AG09309 (cell line): ENCODE measurements at places on chromosomes 11 and 22.

DNA sequence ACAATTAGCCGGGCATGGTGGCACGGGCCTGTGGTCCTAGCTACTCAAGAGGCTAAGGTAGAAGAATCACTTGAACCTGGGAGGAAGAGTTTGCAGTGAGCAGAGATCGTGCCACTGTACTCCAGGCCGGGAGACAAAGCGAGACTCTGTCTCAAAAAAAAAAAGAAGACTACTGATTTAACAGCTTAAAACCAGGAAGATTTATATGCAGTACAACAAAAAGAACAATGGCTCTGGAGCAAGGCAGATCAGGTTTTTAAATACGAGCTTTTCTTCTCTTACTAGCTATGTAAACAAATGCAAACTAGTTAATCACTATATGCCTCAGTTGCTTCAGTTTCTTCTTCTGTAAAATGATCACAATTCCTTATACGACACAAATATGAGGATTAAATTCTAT, 6.9 kb downstream of the FAM168A start:
- DNase-seq, result no peak

DNA sequence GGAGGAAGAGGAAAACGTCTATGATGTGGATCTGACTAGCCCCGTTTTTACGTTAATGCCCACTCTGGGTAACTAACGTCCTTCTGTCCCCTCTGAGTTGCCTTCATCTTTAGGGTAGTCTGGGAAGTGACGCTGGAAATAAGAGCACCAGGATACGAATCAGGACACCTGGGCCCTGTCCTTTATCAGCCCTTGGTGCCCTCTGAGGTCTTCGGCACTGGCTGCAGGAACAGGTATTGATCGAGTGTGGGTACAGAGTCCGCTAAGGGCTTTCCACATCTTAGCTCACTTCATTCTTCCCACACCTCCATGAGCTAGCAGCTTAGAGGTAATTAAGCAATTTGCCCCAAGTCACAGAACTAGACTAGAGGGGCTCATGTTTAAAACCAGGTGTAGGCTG, 223.8 kb downstream of the DBX1 start:
- no peak for DNase-seq

DNA sequence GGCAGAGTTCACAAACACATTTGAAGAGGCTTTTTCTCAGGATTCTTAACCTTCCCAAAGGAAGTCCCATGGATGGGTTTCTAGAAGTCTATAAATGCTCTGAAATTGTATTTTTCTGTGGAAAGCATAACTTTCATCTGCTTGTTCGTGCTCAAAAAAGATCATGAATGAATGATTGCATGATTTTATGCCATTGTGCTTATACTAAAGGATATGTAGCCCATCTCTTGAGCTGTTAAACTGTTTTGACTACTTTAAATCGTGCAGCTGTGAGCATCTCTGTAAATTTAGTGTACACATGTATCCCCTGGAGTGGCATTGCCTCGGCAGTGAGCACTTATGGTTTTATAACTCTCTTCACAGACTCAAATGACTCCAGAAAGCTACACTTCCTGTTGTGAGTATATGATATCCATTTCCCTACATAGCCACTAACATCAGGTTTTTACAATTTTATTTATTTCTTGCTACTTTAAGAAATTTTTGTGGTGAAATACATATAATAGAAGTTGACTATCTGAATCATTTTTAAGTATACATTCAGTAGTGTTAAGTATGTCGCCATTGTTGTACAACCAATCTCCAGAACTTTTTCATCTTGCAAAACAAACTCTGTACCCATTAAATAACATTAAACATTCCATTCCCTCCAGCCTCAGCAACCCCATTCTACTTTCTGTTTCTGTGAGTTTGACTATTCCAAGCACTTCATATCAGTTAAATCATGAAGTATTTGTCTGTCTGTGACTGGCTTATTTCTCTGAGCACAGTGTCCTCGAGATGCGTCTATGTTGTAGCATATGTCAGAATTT, 8.0 kb downstream of the NEAT1 start:
- DNase-seq, result peak; percentile 46

DNA sequence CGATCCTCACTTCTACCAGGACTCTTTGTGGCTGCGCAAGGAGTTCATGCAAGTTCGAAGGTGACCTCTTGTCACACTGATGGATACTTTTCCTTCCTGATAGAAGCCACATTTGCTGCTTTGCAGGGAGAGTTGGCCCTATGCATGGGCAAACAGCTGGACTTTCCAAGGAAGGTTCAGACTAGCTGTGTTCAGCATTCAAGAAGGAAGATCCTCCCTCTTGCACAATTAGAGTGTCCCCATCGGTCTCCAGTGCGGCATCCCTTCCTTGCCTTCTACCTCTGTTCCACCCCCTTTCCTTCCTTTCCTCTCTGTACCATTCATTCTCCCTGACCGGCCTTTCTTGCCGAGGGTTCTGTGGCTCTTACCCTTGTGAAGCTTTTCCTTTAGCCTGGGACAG, 6.5 kb downstream of the TMEM138 start:
- DNase-seq, result no peak

DNA sequence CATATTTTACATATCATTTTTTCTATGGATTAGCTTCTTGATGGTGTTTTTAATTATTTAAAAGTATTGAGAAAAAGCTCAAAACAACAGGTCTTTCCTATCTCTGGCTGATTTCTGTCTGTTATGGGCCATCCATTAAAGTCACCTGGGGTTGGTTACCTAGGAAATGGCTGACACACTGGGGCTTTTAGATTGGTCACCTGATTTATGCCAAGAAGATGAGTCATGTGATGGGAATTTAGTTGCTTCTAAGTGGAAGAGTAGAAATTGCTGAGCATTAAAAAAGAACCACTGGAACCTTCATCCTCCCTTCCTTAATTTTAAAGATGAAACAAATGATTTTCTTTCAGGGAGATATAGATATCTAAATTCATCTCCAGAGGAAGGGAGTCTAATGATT, 48.8 kb upstream of the LARGE1 start:
- DNase-seq, result no peak

DNA sequence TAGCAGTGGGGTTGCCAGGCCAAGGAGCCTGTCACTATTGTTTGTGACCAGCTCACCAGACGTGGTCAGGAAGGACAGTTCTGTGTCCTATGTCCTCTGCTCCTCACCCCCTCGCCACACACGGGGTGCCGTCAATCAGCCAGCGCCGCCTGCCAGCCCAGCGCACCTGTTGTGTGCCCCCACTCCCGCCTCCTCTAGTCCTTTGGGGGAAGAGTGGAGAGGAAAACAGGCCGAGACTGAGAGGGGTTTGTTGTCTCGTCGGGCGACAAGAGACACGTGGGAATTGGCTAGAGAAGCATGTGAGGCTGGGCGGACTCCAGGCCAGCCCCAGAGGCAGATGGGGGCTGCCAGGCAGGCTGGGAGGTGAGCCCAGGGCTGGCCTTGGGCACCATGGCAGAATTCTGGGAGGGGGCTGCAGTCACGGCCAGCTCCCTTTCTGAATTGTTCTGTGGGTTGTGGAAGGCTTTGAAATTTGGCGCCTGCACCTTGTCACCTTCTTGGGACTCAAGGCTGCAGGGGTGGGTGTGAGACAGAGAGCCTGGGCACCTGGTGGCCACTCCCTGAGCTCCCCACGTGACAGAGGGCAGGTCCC, 3.1 kb upstream of the KCNQ1OT1 start:
- DNase-seq, result no peak

- DNase-seq, result peak; percentile 40
Measured at GRCh38 chr11:88475991-88476418, 138.5 kb upstream of the CTSC start.

DNA sequence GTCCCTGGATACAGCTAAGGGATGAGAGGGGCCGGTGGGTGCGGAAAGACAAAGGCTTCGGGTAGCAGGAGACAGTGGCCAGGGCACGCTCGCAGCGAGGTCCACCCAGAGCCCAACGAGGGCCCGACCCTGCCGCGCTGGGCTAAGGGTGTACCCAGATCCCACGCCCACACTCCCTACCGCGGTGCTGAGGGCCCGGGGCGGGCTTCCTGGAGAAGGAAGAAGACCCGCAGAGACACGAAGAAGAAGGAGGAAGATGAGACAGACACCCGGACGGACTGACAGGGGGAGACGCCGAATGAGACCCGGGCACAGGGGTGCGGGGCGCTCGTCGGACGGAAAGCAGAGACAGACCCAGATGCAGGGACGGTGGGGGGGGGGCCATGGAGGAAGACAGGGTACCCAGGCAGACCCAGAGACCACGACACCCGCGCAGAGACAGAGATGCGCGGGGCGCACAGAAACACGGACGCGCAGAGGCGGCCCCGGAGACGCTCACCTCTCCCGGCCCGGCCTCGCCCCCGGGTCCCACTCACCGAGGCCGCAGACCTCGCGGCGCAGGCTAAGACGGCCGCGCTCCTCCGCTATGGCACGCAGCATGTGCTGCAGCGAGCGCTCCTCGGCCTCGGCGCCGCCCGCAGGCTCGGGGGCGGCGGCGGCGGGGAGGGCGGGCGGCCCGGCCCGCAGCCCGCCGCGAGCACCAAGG, 437 bp downstream of the KIAA0930 start:
- DNase-seq, result no peak

DNA sequence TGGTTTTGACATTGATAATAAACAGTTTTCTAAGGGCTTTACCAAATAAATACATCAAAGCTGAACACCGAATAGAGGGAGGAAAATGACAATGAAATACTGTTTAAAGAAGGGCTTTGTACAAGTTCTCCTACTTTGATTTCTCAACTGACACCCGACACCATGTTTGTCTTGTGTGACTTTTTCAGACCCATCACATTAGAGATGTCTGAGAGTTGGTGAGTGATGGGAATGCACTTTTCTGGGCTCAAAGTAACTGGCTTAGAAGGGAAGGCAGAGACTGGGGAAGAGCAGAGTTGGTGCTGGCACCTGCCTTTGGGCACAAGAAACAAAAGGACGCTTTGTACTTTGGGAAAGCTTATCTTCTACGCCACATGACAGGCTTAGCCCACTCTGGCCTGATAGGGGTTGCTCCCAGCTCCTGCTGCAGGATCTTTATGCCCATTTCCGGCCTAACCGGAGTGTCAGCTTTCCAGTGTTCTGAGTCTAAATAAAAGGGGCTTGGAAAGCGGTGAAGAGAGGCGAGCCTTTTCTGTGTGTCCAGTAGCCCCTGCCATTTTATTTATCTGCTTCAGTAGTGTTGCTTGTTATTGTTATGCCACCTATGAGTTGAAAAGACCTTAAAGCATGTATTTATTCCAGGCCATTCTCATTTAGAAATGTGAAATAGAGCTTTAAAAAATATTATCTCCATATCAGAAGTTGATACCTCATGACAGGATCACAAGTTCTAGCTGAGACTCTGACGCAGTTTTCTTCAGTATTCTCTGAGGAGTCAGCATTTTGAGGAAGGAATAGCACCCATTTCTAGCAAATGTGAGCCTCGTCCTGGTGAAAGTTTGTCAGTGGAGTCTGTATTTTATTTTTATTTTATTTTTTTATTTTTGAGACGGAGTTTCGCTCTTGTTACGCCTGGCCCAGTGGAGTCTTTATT, 24.2 kb downstream of the KREMEN1 start:
- no peak for DNase-seq

DNA sequence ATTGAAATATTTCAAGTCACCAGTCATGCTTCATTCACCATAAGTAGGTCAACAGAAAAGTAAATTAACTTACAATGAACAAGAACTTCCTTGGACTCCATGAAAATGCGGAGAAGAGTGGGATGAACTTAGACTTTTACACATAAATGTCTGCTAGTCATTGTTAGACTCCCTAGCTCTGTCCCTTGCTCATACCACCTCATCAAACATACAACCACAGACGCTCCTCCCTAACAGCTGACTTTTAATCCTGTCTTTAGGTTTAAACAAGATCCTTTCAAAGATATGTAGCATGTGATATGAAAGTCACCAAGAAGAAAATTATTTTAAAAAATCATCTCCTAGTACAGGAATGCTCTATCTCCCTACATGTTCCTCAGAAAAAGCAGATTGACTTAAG, 248.1 kb downstream of the DLG2 start:
- DNase-seq, result no peak

GRCh38 chr11:97269527-97269926, 879.7 kb downstream of the JRKL start:
- DNase-seq, result no peak

DNA sequence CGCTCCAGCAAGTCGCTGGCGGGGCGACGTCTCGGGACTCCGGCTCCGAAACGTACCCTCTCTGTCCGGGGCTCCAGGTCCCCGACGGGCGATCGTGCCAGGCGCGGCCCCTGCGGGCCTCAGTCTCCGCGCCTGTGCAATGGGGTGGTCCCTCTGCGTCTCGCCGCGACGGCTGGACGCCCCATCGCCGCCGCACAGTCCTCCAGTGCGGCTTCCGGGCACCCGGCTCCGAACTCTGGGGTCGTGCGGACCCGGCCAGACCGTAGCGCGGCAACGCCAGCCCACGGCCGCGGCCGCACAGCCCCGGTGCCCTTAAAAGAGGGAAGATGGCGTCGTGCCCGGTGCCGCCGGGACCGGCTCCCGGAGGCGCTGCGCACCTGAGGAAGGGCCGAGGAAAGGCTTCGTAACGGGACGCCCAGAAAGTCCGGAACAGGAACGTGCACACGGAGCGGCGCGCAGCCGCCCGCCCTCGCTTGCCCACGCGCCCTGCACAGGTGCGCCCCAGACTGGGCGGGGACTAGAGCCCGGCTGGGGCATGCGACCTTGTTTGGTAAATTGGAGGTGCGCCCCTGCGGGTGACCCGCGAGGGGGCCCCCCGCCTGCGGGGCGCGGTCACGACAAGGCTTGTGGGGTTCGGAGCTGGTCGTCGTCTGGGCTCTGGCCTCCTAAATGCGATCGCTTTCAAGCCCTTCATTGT, 525 bp downstream of the BIK start:
- no peak for DNase-seq

GRCh38 chr11:67056267-67057204, at the start of gene RHOD:
Gene RHOD, plus strand, starts transcription at chr11:67056847. Its CDS starts 56 bp downstream, at chr11:67056903.
- no peak for DNase-seq

GRCh38 chr22:46295277-46295971, 1.2 kb upstream of the GTSE1 start:
- DNase-seq, result no peak

- no peak for DNase-seq
Measured at GRCh38 chr11:130299978-130300377, 14.7 kb downstream of the ZBTB44 start.

DNA sequence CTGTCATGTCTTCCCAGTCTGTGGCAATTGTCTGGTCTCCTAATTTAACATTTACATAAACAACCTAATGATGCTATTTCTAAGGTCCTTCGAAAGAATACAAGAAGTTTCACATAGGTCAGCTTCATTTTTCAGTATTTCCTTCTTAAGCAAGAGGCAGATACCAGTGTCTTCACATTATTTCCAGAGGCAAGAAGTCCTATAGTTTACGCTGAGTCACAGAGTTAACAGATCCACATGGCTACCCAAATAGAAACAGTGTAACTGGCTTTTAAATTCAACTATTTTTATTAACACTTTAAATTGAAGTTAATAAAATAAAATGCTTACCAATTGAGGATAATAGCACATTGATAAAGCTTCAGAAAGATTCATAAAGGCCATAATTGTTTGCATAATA, 10.9 kb downstream of the PRRG4 start:
- no peak for DNase-seq

GRCh38 chr11:121389651-121390050, 62.5 kb upstream of the SORL1 start:
- no peak for DNase-seq

DNA sequence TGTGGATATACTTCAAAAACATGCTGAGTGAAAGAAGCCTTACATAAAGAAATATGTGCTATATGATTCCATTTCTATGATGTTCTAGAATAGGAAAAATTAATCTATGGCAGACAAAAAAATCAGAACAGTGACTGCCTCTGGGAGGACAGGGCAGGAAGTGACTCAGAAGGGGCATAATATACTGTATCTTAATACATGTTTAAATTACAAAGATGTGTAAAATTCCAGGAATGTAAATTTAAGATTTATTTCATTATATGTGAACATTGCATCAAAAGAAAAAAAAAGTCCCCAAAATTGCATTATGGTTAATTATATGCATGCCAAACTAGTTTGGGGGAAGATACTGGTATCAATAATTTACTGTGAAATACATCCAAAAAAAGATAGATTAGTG, 32.2 kb downstream of the SBF2 start:
- no peak for DNase-seq
